ENCODE measurements at places on chromosomes 4 and X.

- DNase-seq, result no peak
Observed at GRCh38 chr4:177265729-177266128, 43.9 kb upstream of the NEIL3 start.

GRCh38 chr4:184476695-184477094, 2.3 kb upstream of the IRF2 start:
- DNase-seq, result peak; percentile 16

DNA sequence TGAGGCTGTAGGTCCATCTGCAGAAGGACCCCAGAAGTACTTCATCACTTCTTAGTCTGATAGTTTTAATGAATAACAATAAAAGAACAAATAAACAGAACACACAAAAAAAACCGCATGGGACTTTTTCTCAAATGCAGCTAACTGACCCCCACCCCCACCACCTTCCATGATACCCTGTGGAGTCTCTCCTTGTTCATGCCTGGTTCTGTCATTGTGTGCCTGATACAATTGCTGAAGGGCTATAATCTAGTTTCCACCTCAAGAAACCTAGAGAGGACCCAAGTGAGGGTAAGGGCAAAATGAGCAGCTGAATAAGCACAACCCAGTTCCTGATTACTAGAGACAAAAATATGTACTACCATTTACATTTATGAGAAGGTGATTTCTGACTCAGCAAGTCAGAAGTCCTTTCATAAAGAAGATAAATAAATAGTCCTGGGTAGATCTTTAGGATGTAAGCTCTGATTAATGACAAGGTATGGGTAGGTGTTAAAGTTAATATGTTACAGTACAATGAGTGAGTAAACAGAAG, 155.1 kb downstream of the TMA16 start:
- no peak for DNase-seq

- DNase-seq, result no peak
Observed at GRCh38 chr4:38157592-38157991, 197.4 kb downstream of the PTTG2 start.

All from central memory CD8-positive, alpha-beta T cell (primary cell).